Activated naive CD4-positive, alpha-beta T cell treated with anti-CD3 and anti-CD28 coated beads, Interleukin-2, amount 10 ng/mL, durations not matched to agents 7 days and 5 days (primary cell): ENCODE measurements at places on chromosomes 4 and X.

DNA sequence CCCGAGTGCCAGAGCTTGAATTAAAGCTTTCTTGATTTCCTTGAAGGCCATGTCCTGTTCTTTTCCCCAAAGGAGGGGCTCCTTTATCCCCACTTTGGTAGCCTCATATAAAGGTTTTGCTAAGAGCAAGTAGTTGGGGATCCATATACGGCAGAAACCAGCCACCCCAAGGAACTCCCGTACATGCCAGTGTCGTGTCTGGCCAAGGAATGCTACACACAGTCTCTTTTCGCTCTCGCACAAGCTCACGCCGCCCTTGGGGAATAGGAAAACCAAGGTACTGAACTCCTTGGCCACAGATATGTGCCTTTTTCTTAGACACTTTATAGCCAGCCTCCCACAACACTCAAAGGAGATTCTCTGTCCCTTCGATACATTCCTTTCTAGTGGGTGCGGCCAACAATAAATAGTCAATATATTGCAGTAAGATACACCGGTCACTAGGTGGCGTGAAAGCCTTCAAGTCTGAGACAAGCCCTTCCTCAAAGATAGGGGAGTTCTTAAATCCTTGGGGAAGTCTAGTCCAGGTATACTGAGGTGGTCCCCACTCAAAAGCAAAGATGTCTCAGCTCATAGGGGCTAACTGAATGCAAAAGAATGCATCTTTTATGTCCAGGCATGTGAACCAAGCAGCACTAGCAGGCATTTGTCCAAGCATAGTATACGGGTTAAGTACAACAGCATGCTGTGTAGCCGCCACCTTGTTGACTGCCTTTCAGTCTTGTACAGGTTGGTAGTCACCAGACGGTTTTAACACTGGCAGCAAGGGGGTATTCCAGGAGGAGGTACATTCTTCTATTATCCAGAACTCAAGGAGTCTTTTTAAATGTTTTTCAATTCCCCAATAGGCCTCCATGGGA is 57.8 kb upstream of the XAGE1B start:
- DNase-seq: peak; percentile 34

GRCh38 chr4:26942871-26943270 is 82.2 kb downstream of the STIM2 start:
- DNase-seq: no peak

DNA sequence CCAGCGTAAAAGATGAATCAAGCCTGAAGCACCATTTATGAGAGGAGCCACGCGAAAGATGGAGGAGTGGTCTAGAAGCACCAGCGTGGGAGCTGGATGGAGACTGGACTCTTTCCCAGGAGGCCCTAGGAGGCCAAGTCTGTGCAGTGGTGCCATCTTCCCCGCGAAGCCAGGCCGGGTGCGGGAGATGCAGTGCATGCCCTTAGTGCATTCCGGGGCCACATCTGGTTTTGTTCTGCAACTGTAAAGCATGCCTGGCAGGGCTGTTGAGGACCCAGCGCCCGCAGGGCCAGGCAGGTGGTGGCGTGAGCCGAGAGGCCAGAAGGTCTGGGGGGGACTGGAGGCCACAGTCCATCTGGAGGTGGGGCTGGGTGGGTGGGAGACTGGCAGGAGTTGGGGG is 78.6 kb upstream of the ADRA2C start:
- no peak for DNase-seq

- DNase-seq: no peak
Measured at GRCh38 chr4:53057679-53058078, 195.6 kb downstream of the RASL11B start.

- DNase-seq: no peak
Measured at GRCh38 chr4:189117426-189117825, 823.2 kb upstream of the FRG1 start.

- no peak for DNase-seq
Measured at GRCh38 chr4:41329361-41329760, 72.6 kb downstream of the UCHL1 start.

DNA sequence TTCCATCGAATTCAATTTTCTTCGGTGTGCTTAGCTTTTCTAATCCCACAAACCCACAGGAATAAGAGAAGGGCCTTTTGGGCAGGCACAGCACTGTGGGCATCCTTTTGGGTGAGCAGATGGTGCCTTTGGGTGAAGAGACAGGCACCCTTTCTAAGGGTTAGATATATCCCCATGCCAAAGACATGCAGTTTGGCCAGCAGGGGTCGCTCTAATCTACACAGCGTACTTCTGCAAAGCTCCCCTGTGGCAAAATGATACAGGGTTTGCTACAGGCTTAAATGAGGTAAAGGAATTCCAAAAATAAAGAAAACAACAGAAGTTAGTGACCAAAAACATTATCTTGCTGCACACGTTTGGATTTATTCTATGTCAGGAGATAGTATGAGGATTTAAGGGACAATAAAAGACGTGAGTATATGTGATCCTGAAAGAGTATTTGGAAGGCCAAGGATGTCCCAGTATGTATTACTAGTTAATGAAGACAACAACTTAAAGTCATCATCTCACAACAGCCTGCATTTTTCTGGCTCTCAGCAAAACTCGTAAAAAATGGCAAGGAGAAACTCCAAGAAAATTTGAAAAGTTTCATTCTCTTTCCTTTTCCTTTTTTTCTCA is 49.5 kb downstream of the PHEX start:
- peak; percentile 48 for DNase-seq

GRCh38 chr4:83282049-83282535 is 2.5 kb downstream of the COQ2 start:
- DNase-seq: peak; percentile 73

GRCh38 chrX:74514384-74514783 is 93.1 kb downstream of the SLC16A2 start:
- no peak for DNase-seq

- no peak for DNase-seq
Measured at GRCh38 chr4:81516241-81516640, 44.5 kb upstream of the RASGEF1B start.

DNA sequence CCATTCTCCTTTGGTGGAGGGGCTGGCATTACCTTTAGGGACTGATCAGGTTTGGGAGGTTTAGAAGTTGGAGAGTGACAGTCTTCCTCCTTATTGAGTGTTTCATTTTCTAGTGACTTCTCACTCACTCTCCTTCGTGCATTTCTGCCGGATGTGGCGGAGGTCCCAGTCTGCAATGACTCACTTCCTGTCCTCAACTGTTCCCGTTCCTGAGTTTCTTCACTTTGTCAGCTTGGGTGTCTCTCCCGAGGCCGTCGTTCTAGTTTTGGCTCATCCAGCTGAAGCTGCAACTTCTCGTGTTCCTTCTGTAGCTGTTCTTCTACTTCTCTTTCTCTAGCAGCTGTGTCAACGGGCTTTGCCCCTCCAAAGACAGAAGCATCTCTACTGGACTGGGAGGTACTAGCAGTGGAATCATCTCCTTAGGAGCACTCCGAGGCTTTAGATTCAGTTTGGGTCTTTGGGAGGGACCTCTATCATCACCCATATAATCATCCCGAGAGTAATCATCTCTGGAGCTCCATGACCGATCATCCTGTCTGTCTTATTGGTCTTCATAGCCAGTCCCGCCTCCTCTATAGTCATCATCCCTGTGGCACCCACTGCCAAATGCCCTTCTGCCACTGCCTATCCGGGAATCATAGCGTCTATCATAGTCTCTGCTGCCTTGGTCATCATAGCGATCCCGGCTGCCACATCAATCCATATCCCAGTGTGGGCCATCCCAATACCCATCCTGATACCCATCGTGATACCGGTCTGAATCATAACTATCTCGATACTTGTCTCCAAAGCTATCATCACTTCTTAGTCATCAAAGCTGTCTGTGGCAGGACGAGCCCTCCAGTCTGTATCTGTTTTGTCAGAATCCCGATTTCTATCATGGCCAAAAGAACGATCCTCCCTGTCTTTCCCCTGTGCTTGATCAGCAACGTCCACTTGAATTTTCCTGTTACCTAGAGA is 35.3 kb upstream of the VSIG4 start:
- DNase-seq: peak; percentile 58

DNA sequence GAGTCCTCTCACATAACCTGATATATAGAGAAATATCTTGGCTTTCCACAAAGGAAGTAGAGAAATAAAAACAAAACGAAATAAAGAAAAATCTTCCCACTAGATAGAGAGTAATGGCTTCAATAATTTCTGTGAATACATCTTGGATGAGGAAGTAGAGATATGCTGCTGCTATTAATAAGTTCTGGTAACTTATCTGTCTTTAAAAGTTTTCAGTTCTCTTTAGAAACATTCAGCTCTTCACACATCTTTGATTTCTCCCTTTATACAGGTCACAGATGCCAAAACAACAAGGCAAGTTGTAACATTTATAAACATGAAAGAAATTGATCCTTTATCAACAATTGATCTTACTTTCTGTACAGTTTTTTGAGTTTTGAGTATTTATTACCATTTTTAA is 615.8 kb downstream of the TRAM1L1 start:
- DNase-seq: no peak

DNA sequence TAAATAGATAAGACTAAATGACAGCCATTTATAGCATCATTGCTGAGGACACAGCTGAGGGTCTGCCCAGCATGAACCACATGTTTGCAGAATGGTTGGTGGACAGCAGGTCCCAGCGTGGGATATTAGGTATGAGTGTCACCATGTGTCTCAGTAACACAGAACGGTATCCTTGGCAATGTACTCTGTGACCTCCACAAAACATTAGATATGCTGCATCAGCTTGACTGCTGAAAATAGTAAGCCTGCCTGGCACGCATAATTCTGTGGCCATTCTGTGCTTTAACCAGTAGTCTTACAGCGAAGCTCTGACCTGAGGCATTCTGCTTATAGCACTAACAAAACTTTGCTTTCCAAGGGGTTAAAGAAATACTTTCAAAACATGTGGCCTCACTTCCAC is 32.0 kb downstream of the LIMCH1 start:
- no peak for DNase-seq

DNA sequence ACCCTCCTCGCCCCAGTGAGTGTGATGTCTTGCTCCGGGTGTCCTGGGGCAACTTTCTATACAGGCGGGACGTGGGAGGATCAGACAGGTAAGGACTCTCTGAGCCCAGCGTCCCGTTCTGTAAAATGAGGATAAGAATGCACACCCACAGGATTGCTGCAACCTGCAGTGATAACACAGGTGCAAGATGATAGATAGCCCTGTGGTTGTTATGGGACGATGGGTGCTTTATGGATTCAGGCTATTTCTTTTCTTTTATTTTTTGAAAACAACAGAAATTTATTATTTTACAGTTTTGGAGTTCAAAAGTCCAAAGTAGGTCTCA is 28.6 kb downstream of the BEX3 start:
- DNase-seq: no peak

DNA sequence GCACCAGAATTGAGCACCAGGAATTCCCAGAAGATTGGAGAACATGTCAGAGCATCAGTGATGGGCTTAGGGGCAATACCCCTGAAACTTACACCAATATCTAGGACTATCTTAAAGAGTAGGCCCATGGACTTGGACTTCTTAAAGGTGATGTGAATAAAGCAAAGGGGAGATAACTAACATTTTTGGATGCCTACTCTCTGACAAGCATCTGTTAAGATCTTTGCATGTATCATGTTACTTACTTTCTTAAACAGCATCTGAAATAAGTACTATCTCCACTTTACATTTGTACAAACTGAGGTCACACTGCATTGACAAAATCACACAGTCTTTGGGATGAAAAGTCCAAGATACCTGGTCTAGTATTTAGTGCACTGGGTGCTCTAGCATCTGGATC is 258.6 kb upstream of the ARSJ start:
- DNase-seq: no peak

- no peak for DNase-seq
Measured at GRCh38 chr4:74205559-74205958, 47.6 kb downstream of the MTHFD2L start.

DNA sequence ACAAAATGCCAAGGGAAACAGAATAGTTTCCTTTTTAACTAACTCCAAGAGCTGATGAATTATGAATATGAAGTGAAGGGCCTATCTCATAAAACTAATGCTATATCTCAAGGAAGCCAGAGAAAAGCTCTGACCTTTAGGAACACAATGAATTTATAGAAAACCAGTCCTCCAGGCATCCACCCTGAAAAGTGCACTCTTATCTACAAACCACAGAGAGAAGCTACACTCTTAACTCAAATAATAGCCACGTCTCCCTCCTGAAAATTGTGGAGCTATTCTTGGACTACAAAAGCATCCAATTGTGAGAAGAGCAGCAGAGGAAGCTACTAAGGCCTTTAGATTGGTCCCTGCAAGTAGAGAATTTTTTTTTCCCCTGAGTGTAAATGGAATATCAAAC is 253.9 kb downstream of the IL15 start:
- no peak for DNase-seq

DNA sequence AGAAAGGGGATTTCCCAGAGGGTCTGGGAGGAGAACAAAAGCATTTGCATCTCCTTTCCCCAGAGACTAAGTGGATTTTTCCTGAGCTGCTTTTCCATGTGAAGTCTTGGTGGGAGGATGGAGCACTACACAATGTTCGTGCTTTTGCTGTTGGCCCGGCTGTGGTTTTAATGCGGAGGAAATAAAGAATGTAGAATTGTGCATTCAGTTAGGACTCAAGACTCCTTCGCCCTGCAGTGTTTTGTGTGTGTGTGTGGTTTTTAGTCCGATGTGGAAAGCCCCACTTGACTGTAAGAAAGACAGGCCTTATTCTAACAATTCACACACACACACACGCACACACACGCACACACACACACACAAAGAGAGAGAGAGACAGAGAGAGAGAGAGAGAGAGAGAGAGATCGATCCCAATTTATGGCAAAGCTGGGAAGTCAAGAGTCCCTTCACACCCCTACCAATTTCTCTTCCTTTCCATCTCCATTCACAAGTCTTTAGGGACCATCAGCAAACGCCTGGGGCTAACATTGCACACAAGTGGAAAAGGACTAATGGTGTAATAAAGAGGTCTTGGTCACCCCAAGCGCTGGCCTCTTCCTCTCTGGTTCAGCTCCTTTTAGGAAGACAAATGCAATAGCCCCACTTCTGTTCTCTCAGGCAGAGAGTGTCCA is 44.2 kb downstream of the CLDN34 start:
- no peak for DNase-seq

GRCh38 chr4:38860788-38861424 is 4.3 kb upstream of the TLR6 start:
- peak; percentile 68 for DNase-seq

- DNase-seq: no peak
Measured at GRCh38 chr4:187478292-187479140, 517.1 kb upstream of the ZFP42 start.

DNA sequence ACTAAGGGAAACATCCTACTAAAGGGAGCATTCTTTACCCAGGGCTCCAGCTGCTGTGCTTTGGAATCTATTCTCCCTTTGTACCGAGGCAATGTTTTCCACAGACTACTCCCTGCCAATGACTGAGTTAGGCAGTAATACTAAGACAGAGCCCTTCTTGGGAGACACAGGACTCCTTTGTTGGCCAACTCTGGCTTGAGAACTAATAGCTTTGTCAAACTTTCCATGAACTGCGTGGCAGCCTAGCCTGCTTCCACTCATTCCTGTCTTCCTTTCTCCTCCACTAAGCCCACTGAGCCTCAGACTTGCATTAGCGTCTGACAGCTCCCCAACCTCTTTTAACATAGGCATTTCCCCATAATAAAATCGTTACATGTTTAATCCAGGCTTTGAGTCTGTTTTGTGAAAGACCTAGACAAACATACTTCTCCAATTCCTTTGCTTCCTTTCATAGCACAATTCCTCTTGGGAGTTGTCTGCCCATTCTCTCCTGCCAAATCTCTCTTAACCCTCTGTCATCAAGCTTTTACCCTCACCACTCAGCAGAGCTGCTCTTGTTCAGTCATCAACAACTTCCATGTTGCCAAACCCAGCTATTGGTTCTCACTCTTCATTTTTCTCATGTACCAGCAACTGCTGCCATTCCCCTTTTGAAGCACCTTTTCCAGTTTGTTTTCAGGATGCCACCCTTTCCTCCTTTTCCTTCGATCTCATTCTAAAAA is 300.3 kb upstream of the IGFBP7 start:
- no peak for DNase-seq

GRCh38 chr4:11860996-11861395 is 432.3 kb upstream of the HS3ST1 start:
- no peak for DNase-seq
